ENCODE measurements at places on chromosomes 1 and 21.

- DNase-seq = no peak
Observed at GRCh38 chr1:93597709-93598108, 83.9 kb downstream of the BCAR3 start.

DNA sequence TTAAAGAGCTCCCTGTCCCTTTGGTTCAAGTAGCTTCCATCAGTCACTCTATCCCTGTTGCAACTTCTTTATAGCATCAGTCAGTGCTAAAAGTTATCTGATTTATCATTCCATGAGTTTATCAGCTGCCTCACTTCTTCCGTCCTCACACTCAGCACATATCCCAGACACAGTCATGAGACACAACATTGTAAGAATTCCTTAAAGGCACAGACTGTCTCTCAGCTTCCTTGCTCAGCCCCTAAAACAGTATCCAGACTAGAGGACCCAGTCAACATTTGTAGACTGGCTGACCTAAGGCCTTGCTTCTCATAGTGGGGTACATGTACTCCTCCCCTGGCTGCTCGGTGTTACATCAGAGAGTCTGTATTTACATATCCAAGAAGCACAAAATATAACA, 164.9 kb upstream of the ADGRL2 start:
- DNase-seq = no peak

- DNase-seq = no peak
Observed at GRCh38 chr1:47813970-47814369, 183.2 kb downstream of the TRABD2B start.

DNA sequence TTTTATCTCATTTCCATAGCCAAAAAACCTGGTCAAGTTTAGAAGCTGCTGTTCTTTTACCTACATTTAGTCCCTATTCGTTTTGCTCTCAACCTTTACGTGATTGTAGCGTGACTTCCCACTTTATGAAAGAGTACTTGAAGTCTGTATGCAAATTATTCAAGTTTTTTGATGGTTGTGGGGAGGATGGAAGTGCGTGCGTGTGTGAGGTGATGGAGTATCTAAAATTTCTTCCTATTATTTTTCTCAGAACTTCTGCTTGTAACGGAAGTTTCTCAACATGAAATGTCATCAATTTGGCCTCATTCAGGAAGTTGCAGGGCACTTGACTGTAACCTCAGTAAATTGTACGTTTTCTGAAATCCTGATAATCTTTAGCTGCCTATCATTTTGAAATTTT, 64.0 kb downstream of the SAMSN1 start:
- DNase-seq = no peak

DNA sequence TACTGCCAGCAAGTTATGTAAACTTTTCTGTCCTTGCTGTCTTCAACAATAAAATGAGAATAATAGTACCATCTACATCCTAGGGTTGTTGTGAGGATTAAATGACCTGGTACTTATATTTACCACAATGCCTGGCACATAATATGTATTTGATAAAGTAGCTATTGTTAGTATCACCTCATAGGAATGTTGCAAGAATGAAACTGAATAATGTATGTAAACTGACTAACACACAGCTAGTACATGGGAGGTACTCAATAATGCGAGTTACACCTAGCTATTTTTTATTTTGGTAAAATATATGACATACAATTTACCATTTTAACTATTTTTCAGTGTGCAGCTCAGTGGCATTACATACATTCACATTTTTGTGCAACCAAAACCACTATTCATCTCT, 169.0 kb upstream of the C8B start:
- DNase-seq = no peak

DNA sequence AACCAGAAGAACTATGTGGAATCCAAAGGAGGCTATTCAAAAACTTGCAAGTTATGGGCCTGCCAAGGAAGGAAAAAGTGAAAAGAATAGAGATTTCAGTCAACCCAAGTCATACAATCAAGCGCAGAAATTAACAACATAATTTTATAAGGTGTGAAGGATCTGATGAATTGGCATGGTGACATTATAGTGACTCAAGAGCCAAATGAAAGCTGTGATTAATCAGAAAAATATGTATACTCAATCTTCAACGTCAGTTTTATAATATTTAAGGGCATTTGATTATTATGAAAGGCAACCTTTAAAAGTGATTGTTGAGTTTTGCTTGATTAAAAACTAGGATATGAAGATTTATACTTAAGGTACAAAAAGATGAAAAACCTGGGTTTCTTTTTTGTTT, 37.8 kb upstream of the THEM4 start:
- no peak for DNase-seq

DNA sequence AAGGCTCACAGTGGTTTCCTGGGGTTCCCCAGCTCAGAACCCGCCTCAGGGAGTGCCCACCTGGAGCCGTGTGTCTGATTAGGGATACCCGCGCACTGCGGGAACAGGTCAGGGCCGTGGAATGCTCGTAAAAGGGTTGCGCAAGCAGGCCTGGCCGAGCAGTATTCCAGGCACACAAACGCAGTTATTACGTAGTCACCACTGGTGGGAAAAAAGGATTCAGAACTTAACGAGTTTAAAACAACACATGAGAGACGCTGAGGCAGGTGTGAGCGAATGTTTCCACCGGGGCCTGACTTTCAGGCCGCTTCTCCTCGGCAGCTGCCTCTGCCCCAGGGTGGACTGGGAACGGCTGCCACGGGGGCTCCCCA, 18.2 kb downstream of the PLCH2 start:
- no peak for DNase-seq

DNA sequence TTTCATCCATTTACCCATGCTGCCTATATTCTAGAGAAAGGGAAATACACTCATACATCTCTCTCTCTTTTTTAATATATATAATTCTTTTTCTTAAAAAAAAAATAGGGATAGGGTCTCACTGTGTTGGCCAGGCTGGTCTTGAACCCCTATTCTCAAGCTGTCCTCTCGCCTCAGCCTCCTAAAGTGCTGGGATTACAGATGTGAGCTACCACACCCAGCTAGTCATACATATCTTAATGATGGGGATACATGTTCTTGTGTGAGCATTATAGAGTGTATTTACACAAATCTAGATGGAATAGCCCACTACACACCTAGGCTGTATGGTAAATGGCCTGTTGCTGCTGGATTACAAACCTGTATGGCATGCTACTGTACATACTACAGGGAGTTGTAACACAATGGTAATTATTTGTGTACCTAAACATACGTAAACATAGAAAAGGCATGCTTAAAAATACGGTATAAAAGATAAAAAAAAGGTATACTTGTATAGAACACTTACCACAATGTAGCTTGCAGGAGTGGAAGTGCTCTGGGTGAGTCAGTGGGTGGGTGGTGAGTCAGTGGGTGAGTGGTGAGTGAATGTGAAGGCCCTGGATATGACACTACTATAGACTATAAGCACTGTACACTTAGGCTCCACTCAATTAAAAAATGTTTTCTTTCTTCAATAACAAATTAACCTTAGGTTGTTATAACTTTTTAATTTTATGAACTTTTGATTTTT, 72.9 kb downstream of the IVNS1ABP start:
- DNase-seq = peak; percentile 7

- no peak for DNase-seq
Observed at GRCh38 chr1:33634806-33635205, 162.4 kb downstream of the ZSCAN20 start.

GRCh38 chr1:95168761-95169351, 51.7 kb downstream of the TLCD4 start:
- no peak for DNase-seq

GRCh38 chr21:21714426-21714825, 716.2 kb downstream of the NCAM2 start:
- DNase-seq = no peak

DNA sequence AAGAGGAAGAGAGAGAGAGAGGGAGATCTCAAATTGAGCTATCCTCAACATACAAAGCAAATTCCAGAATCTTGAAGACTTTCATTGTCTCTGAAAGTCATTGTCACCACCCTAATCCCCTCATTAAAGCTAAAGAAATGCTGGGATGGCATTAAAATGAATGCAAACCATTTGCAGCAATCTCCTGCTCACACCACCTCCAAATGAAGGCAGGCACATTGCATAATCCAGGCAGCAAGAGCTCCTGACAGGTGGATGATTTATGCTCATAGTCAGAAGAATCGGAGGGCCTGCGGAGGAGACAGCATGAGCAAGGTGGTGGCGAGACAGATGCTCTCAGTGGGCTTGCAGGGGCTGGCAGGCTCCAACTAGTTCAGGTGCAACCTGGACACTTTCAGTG, 90.2 kb downstream of the ESRRG start:
- DNase-seq = no peak

GRCh38 chr21:26461500-26461899, 111.6 kb downstream of the CYYR1 start:
- DNase-seq = no peak

GRCh38 chr1:185087746-185088145, 42.4 kb downstream of the RNF2 start:
- DNase-seq = no peak

DNA sequence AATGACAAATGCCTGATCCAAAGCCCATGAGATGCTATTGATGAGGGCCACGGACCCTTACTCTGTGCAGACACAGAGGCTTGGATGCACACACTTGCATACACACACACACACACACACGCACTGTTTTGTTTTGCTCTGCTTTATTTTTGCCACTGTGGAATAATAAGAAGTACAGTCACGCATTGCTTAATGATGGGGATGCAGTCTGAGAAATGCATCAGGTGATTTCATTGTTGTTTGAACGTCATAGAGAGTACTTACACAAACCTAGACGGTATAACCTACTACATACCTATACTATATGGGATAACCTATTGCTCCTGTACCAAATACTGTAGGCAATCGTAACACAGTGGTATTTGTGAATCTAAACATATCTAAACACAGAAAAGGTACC, 104.4 kb downstream of the RHOU start:
- DNase-seq = no peak

DNA sequence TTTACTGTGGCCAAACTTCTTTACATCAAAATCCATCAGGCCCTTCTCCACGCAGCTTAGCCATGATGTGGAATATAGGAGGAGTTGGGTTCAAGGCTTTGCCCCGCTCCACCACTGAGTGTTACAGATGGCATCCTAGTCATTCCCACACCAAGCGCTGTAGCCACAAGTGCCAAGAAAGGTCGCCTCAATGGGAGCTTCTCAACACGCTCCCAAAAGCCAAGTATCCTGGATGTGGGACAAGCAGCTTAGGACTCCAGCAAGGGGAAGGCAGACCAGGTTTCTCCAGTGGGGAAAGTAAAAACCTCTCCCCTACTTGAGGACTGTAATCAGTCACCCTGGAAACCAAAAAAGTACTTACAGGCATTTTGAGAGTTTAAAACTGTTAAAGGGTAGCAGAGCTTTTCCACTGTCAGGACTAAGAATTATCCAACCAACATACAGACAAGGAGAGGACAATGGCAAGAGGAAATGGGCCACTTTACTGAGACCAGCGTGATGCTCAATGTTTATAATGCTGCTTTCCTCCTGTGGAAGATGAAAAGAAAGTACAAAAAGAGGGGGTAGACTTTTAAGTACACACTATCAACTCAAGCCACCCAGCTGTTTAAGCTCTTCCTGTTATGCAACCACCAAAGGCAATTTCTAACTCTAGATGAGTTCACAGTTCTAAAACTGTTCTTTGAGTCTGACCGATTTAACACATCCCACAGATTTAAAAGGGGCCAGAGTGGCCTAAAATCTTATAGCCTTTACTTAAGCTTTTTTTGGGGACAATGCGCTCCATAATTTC, 120.7 kb upstream of the KRTAP19-8 start:
- no peak for DNase-seq

GRCh38 chr1:204574016-204574864, 58.0 kb downstream of the MDM4 start:
- no peak for DNase-seq

DNA sequence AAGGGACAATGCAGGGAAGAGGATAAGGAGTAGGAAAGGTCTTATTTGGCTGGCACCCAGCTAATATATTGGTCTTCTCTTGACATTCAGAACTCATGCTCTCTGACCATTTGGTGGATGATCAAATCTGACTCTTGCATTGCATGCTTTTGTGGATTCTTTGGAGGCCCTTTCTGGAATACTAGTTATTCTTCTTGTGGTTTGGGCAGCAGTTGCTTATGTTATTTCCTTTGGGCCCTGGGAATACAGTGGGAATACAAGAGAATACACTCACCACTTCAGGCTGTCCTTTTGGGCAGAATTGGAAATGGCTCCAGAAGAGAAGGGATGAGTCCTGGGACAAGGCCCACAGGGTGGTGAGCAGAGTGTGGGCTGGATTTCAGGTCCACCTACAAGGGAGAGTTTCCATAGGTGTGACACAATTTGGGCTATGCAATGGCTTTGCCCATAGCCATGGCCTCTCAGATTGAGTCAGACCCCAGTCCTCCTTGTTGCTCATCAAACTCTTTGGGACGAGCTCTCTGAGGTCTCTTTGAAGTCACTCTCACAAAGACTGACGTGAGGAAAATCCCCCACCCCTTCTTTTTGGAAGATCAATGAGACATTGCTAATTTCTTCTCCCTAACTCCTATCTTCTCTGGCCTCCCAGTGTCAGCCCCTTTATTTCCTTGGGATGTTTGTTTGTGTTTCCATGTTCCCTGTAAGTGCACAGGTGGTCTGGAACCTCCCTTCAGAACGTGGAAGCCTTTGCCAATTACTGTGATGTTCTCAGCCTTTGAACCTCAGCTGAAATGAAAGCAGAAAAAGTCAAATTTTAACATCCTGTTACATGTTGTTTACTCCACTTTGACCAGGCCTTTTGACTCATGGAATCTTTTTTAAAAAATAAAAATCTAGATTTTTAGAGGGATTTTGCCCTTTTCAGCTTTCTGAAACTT, 19.4 kb downstream of the HSD11B1 start:
- no peak for DNase-seq

DNA sequence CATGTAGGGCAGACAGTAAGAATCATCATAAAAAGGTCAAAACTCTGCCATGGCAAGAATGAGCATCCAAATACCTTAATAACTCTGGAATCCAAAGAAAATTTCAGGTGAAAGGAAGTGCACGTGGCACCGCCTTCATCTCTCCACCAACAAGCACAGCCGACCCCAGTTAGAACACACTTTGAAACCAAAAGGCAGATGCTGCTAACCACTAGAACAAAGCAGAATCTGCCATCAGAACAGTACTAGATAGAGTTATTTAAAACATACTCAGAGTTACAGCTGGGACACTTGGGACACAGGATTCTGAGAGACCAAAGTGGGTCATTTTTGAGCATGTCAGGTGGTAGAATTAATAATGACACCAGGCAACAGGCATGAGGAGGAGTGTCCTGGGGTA, 106.7 kb upstream of the SOD1 start:
- no peak for DNase-seq

DNA sequence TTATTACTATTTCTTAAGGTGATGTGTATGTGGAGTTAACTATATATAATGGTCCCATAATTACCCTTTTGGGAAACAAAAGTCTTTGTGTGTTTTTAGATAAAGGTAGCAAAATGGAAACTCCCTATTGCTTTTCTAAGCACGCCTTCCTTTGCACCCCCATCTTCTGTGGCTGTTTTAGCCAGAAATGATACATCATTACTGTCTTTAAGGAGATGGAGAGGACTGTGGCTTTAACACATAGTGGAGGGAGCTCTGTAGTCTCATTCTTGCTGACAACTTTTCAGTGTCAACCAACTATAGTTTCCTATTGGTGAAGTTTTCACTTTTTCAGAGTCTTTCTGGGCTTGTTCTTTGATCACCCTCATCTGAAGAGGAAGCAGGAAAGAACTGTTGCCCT, 1.0 kb downstream of the APOBEC4 start:
- no peak for DNase-seq
